Hepatocyte (in vitro differentiated cells): ENCODE measurements at places on chromosomes 1 and 21. TPM values are rescaled to one million over a fixed set of nuclear protein-coding genes. Genes with fewer than 3 reads are reported as not detected.

TEX38 gene
- polyA plus RNA-seq = 0.27 and 0.40 TPM in 2 replicates

KRTAP21-2 gene
- not detected in 2 replicates for polyA plus RNA-seq

TTLL10 gene
- 0.38 and 0.69 TPM in 2 replicates for polyA plus RNA-seq

VCAM1 gene
- polyA plus RNA-seq = 27.2 and 43.2 TPM in 2 replicates

MAP10 gene
- 2.1 TPM in 2 replicates for polyA plus RNA-seq

CD164L2 gene
- 0.19 TPM in 1 of 2 replicates, not detected in the other for polyA plus RNA-seq

PLA2G2F gene
- polyA plus RNA-seq = not detected in 2 replicates

XPR1 gene
- polyA plus RNA-seq = 14.6 and 18.2 TPM in 2 replicates

CYP4A22 gene
- 3.9 and 7.3 TPM in 2 replicates for polyA plus RNA-seq

CFAP45 gene
- not detected in 2 replicates for polyA plus RNA-seq

NFASC gene
- polyA plus RNA-seq = 0.75 and 1.7 TPM in 2 replicates

PAQR6 gene
- 12.0 and 14.8 TPM in 2 replicates for polyA plus RNA-seq

ADAM15 gene
- 108 and 117 TPM in 2 replicates for polyA plus RNA-seq

FNDC5 gene
- 5.2 and 11.2 TPM in 2 replicates for polyA plus RNA-seq

RCC1 gene
- polyA plus RNA-seq = 15.7 and 23.5 TPM in 2 replicates

DNA sequence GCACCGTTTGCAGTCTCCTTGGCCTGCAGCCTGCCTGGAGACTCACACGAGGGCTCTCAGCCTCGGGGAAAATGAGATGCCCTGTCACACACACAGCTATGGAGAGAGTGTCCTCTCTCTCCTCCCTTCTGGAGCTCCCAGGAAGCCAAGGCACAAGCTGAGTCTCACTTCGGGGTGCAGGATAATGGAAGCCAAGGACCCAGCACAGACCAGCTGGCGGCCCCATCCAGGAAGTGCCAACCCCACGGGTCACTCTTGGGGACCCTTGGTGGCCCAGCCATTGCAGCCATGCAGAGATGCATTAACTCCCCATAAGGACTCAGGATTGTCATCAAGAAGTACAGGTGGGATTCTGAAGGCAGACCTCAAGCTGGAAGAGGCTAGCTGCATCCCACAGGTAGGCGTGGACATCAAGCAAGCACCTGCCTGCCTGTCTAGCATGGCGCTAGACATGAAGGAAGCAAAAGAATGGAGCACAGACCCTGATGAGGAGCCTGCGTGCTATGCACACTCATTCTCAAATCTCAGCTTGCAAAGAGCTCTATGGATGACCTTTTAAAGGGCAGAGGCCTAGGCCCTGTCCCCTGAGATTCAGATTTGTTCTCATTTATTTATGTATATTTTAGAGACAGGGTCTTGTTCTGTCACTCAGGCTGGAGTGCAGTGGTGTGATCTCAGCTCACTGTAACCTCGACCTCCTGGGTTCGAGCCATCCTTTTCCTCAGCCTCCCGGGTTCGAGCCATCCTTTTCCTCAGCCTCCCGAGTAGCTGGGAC, 49.9 kb downstream of the IRF2BP2 start:
- no peak for DNase-seq

DNA sequence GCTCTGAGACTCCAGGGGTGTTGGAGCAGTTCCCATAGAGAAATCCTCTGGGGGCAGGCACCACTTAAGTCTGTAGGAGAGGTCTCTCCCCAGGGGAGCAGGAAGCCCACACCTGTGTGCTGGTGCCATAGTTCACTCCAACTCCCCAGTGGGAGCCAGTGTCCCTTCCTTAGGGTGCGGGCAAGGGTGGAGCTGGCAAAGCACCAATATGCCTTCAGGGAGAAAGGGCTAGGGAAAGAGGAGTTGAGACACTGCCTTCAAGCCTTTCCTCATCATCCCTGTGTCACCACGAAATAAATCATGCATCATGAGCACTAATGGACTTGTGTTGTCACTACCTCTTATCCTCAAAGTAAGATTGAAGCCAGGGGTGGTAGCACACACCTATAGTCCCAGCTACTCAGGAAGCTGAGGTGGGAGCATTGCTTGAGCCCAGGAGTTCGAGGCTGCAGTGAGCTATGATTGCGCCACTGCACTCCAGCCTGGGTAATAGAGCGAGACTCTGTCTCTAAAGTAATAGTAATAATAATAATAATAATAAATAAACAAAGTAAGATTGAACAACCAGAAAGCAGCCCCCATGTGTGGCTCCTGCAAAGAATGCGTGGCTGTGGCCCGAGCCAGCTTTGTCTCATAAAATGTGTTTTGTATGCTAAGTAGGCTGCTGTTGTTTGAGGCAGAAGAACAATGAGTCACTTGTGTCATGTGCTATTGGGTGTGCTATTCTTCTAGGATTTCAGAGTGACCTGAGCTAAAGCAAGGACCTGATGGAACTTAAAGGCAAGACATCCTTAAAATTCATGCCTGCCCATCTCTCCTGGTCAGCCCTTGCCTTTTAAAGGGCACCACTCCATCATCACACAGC, 6.7 kb upstream of the TIE1 start:
- DNase-seq = no peak

GRCh38 chr1:20366463-20367115, 75.9 kb downstream of the VWA5B1 start:
- no peak for DNase-seq

GRCh38 chr1:182093781-182094180, 32.3 kb upstream of the ZNF648 start:
- no peak for DNase-seq

- DNase-seq = no peak
These were observed 111.6 kb upstream of the ERRFI1 start for GRCh38 chr1:8137481-8138244.

- no peak for DNase-seq
These were observed 3.5 kb upstream of the CLDN19 start for GRCh38 chr1:42743317-42744147.

DNA sequence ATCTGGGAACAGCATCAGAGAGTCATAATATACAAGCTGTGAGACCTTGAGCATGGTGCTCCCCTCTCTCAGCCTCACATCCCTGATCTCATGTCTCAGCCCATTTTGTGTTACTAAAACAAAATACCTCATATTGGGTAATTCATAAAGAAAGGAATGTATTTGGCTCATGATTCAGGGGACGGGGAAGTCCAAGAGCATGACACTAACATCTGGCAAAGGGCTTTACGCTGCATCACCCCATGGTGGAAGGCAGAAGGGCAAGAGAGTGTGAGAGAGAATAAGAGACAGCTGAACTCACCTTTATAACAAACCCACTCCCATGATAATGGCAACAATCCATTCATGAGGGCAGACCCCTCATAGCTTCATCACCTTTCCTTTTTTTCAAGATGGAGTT, 36.5 kb downstream of the RNASEL start:
- no peak for DNase-seq

DNA sequence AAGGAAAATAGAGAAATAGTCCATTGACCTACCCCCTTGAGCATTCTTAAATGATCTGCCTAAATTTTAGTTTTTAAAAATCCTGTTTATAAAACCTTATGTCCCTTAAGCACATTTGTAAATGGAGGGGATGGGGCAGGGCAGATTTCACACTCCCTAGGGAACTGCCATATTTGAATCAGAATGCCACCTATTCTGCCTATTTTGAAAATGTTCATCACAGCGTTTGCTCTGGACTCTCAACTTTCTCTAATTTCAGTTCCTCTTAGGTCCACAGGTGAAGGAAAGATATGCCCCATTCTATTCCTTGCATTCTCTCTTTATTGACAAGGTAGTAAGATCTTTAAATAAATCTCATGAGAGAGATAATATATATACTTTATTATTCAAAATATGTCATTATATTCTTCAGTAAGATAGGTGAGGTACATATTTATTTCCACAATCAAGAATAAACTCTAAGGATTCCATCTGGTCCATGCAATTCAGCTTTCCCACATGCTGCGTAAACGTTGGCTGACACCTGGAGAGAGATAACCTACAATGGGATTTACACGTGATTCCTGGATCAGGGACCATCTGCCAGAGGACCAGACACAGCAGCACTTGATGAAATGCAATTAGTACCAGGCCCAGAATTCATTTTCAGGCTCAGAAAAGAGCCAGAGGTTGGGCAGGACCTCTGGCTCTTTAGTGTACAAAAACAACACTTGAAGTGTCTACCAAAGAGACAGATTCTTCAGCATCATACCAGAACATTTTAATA, 1.2 kb upstream of the LPGAT1 start:
- DNase-seq = no peak

- DNase-seq = peak; percentile 62
These were observed 749 bp upstream of the GLUL start for GRCh38 chr1:182392050-182393028.

GRCh38 chr1:1355416-1355815, 2.9 kb downstream of the MXRA8 start:
- peak; percentile 71 for DNase-seq

GRCh38 chr1:193850745-193851144, 664.3 kb upstream of the B3GALT2 start:
- no peak for DNase-seq

GRCh38 chr1:234706931-234707330, 97.0 kb upstream of the IRF2BP2 start:
- no peak for DNase-seq

DNA sequence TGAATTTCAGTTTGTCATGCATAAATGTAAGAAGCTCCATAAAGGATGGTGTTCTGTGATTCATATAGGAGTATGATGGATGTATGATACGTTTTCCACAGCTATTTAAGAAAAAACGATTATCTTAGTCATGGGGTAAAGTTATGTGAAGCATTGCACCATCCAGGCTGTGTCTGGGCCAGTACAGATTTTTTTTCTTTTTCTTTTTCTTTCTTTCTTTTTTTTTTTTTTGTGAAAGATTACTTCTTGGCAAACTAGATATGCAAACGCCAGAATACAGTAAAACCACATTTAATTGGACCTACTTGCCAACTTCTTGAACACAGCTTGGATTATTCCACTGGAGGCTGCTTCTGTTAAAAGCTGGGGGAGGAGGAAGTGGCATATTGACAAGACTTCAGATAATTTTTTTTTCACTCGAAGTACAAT, 14.9 kb downstream of the ZBTB18 start:
- no peak for DNase-seq

GRCh38 chr1:205488074-205488723, 16.3 kb upstream of the CDK18 start:
- DNase-seq = peak; percentile 86

GRCh38 chr21:16605597-16605996, 875.8 kb downstream of the USP25 start:
- no peak for DNase-seq

DNA sequence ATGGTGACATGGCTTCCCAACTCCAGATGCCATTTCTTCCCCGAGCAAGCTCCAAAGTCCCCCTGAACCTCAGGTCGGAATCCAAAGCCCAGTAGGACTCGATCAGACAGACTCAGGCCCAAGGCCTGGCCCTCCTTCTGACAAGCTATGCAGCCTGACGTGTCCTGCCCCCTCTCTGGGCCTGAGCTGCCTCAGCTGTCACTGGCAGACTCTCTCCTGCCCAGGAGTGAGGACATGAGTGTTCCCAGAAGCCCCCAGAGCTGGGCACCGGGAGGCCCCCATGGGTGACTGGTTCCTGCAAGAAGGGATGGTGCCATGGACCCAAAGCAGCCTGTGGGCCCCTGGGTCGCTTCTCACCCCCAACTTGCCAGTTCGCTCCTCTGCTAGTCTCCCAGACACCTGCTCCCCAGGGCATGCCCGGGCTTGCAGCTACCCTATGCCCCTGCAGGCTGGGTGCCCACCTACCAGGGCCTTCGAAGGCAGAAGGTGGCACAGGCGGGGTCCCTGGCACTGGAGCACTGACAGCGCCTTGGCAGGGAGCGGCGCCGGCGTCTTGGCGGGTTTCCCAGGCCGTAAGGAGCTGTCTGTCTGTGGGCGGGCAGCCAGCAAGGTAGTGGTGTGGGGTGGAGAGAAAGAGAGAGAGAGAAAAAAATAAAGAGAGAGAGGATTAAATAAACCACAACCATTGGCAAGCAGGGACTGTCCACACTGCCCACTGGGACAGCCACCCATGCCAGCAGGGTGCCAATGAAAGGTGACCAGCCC, 2.3 kb downstream of the EDN2 start:
- no peak for DNase-seq

DNA sequence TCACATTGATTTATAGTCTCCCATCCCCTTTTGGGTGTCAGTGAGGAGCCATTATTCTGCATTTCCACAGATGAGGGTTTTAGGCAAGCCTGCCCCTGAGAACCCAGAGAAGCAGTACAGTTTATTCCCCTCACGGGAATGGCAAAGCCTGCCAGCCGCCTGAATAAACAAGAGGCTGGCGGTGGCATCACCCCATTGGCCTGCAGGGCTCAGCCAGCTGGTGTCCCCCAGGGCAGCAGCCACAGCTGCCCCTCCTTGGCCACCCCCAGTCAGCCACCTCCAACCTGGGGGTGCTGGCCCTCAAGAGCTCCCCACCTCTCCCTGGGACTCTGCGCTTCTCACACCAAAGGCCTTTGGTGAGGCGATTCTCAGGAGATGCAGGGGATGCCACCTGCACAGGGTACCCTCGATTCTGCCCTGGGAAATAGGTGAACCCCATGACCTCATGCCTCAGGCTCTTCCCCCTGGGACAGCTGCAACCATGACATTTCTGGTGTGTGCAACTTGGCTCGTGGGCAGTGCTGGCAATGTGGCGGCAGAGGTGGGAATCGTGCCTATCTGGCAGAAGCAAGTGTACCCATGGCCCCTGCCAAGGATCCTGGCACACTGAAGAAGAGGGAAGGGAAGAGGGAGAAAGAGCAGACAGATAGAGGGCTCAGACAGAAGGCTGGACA, 14.0 kb downstream of the OLFML2B start:
- no peak for DNase-seq

- no peak for DNase-seq
These were observed 142.8 kb upstream of the DNAH14 start for GRCh38 chr1:224786533-224787250.

GRCh38 chr1:235864931-235865525, 1.7 kb downstream of the LYST start:
- no peak for DNase-seq
